ENCODE measurements at places on chromosomes 3 and 15.

GRCh38 chr15:36484038-36484778 lies 95.2 kb upstream of the CDIN1 start:
- DNase-seq = no peak

- no peak for DNase-seq
These were observed 4.0 kb downstream of the LAMP3 start for GRCh38 chr3:183158551-183159006.

- no peak for DNase-seq
These were observed 87.6 kb downstream of the LRIG1 start for GRCh38 chr3:66413151-66413751.

- DNase-seq = no peak
These were observed 137.0 kb downstream of the ZPLD1 start for GRCh38 chr3:102571720-102572384.

DNA sequence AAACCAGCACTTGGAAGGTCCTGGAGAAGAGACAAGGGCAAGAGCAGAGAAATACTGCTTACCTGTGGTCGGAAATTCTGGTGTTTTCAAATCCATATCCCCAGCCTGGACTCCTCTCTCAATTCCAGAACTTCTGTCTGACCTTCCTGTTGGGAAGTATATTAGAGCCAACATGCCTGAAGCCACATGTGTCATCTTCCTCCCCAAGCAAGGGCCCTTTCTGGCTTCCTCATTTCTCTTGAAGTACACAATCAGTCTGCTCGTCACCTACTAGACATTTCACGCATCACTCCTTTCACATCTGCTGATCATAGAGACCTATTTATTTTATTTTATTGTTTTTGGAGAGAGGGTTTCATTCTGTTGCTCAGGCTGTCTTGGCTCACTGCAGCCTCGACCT lies 8.4 kb downstream of the PARP14 start:
- DNase-seq = no peak

- DNase-seq = no peak
These were observed 121.5 kb upstream of the FHIT start for GRCh38 chr3:61372723-61373122.

DNA sequence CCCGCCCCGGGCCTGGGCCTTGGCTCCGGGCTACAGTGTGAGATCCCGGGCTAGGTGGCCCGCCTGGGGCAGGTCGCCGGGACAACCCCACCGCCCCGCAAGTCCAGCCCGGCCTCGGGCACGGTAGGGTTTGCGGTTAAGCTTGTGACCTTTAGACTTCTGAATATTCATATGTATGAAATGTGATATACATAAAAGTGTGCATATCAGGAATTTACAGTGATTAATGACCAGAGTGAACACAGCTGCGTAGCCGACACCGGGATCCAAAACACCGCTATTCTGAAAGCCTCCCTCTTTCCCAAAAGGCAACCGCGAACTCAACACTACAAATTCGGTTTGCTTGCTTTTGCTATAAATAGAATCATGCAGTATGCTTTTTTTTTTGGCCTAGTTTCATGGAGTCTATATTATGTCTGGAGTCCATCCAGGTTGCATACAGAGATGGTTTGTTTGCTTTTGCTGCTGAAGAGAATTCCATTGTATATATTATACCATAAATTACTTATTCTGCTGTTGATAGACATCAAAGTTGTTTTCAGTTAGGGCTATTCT lies 636 bp upstream of the SNRPA1 start:
- no peak for DNase-seq

DNA sequence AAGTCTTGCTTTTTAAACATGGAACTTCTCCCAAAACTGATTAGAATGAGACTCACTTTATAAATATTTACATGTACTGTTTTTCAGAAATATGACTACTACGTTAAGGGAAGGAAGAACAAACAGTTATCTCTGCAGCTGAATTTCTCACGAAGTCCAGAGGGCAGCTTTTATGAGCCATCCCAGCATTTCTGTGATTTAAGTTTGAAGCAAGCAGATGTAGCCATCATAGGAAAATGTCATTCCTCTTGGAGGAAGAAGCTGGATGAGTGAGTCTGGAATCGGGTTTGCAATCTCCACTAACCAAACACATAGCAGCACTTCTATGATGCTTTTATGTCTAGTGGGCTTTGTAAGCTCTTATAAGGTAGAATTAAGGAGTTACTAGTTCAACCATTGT lies 53.7 kb downstream of the SCN11A start:
- DNase-seq = no peak

GRCh38 chr3:67239353-67239752 lies 241.2 kb downstream of the KBTBD8 start:
- DNase-seq = no peak

- peak; percentile 89 for DNase-seq
These were observed at the start of gene TNIK for GRCh38 chr3:171459942-171460724. Gene TNIK (minus strand): TSS chr3:171460405. CDS start chr3:171460063, 342 bp downstream.

GRCh38 chr15:64703632-64703959 lies 71.8 kb downstream of the RBPMS2 start:
- no peak for DNase-seq

GRCh38 chr3:61358364-61358763 lies 107.1 kb upstream of the FHIT start:
- DNase-seq = no peak

All from stimulated activated CD8-positive, alpha-beta memory T cell treated with anti-CD3 and anti-CD28 coated beads, Interleukin-12 subunit alpha, Interleukin-12 subunit beta, amount 100 ng/mL, for 4 hours (primary cell).